SW 1271 (cell line): ENCODE measurements at places on chromosomes 1 and 21.

GRCh38 chr1:208203848-208204609, 40.2 kb downstream of the PLXNA2 start:
- no peak for DNase-seq

DNA sequence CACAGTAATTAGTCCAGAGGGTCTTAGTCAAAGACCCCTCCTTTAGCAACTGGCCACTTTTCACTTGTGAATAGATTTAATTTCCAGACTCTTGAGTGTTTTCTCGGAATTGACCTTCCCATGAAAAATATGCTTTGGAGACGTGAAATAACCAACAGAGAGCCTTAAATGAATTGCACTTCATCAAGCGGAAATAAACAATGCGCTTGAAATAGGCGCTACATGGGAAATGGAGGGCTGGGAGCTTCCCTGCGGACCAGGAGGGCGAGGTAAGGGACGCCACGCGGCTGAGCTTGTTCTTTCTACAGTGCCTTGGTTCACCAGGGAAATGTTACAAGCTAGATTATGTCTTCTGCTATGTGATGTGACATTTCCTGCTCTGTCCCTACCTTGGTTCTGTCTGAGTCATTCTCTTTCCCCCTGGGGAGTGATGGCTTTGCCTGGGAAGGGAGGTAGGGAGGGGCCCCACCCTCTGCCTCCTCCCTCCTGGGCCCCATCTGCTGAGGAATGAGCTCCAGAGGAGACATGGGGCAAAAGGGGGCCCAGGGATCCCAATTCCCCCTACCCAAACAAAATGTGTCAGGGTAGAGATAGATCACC, 619.3 kb downstream of the PTPRU start:
- DNase-seq: no peak

GRCh38 chr1:228964178-228965089, 229.2 kb downstream of the RHOU start:
- peak; percentile 46 for DNase-seq

GRCh38 chr1:214549604-214550003, 1.8 kb downstream of the PTPN14 start:
- no peak for DNase-seq

DNA sequence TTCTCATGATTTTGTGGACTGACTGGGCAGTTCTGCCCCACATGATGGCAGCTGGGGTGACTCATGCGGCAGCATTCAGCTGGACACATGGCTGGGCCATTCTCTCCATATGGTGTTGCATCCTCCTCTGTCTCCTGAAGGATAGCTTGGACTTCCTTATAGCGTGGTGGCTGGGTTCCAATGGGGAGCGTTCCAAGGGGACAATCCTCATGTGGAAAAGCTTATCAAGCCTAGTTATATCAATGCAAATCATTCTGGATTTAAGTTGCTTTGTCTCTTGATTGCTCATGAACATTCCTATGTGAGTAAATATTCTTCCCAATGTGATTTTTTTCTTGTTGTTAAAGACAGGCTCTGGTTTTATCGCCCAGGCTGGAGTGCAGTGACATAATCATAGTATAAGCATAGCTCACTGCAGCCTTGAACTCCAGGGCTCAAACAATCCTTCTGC, 13.2 kb upstream of the SLC2A1 start:
- DNase-seq: no peak

DNA sequence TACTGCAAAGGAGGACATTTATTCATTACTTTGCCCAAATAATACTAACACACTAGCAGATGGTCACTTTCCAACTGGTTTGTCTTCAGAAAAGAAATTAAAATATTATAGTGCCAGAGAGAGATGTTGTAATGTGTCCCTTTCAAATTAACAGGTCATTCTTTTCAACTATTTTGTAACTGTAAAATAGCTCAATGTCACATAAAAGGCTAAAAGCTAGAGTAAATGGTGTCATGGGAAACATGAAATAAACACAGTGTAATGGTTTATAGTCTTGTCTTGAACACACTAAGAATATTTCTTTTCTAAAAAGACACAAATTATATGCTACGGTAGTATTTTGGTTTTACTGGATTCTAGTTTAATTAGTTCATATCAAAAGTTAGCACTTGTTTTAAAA, 77.8 kb downstream of the ADGRL2 start:
- DNase-seq: no peak

DNA sequence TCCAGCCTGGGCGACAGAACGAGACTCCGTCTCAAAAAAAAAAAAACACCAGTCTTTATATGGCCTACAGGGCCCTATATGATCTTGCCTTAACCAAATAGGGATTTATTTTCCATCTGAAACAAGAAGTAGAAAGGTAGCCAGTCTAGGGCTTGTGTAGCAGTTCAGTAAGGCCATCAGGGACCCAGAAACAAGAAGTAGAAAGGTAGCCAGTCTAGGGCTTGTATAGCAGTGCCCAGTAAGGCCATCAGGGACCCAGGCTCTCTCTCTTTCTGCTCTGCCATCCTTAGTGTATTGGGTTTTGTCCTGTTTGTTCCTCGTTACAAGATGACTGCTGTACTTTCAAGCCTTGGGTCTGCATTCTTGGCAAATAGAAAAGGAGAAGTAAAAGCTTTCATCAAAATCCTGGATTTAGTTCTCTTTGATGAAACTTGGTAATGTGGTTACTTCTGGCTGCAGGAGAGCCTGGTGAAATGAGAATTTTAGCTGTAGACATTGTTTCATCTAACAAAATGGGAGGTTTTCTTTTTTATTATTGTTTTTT, 46.1 kb downstream of the PKN2 start:
- DNase-seq: no peak
